A549 treated with Mapracorat at 1 μM for 4 hours (cell line): ENCODE measurements at places on chromosomes 7 and 10. TPM values are rescaled to one million over a fixed set of nuclear protein-coding genes. Genes with fewer than 3 reads are reported as not detected.

The ZC3HAV1L gene
- total RNA-seq = 3.9 to 8.3 TPM (median 6.4 TPM) in 5 replicates

The HYAL4 gene
- 0.08 TPM in 1 of 5 replicates, not detected in the others for total RNA-seq

The NME8 gene
- not detected in 5 replicates for total RNA-seq

The ZNF438 gene
- total RNA-seq = 1.4 to 2.1 TPM (median 1.8 TPM) in 5 replicates

The CYP3A4 gene
- 0.09 to 0.10 TPM in 2 of 5 replicates, not detected in the others for total RNA-seq

The DRGX gene
- total RNA-seq = 0.05 TPM in 1 of 5 replicates, not detected in the others

The AS3MT gene
- total RNA-seq = 3.2 to 4.5 TPM (median 3.9 TPM) in 5 replicates

The PDE6C gene
- not detected in 5 replicates for total RNA-seq

The GPR26 gene
- total RNA-seq = not detected in 5 replicates

The FZD1 gene
- total RNA-seq = 2.2 to 2.5 TPM (median 2.4 TPM) in 5 replicates

The HOXA6 gene
- 0.74 to 1.8 TPM (median 1.6 TPM) in 5 replicates for total RNA-seq

The CALML5 gene
- total RNA-seq = not detected in 5 replicates

The TFEC gene
- total RNA-seq = 0.22 TPM in 1 of 5 replicates, not detected in the others

The FAM237B gene
- 0.04 to 0.06 TPM in 2 of 5 replicates, not detected in the others for total RNA-seq

The ACSM6 gene
- not detected in 5 replicates for total RNA-seq

The ASB10 gene
- not detected in 5 replicates for total RNA-seq

The C1QL3 gene
- total RNA-seq = not detected in 5 replicates

The IFIT1 gene
- total RNA-seq = 3.5 to 5.5 TPM (median 4.7 TPM) in 5 replicates

The ANK3 gene
- total RNA-seq = 0.43 to 1.4 TPM (median 0.97 TPM) in 5 replicates

The LRRC17 gene
- total RNA-seq = 0.08 to 0.18 TPM (median 0.14 TPM) in 4 of 5 replicates, not detected in the other

The FKBP6 gene
- total RNA-seq = not detected in 5 replicates

The ZNF804B gene
- not detected in 5 replicates for total RNA-seq

The ANKRD16 gene
- 9.2 to 11.8 TPM (median 11.1 TPM) in 5 replicates for total RNA-seq

The NUTM2E gene
- 0.08 to 0.33 TPM (median 0.24 TPM) in 5 replicates for total RNA-seq

The NEUROD6 gene
- not detected in 5 replicates for total RNA-seq

The SRRM3 gene
- total RNA-seq = 8.0 to 11.6 TPM (median 11.3 TPM) in 5 replicates
